ENCODE measurements at places on chromosomes 3 and 15.

GRCh38 chr3:156751461-156752025 lies 74.6 kb upstream of the LEKR1 start:
- DNase-seq, result no peak

DNA sequence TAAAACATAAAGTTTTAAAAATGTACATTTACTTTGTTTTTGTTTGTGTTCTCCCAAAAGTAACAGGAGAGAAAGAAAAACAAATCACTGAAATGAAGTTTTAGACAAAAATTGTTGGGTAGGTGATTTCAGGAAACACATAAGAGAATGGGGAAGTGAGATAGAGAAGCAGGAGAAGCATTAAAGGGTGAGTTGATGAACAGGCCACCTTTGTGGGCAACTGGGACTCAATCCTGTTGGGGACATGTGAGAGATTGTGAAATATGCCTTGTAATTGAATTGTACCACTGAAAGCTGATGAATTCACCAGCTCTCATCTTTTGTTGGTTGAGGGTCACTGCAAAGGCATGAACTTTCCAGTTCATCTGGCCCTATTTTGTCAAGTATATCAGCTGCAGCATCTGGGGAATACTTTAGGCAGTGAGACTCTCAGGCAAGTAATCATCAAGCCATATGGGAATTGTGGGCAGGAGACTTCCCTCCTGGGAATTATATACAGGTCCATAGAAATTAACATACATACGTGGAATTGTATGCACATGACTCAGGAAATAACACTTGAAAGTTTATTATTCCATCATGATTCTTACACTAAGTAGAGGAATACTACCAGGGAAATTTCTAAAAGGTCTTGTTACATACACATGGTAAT lies 181.0 kb downstream of the ZBBX start:
- no peak for DNase-seq

DNA sequence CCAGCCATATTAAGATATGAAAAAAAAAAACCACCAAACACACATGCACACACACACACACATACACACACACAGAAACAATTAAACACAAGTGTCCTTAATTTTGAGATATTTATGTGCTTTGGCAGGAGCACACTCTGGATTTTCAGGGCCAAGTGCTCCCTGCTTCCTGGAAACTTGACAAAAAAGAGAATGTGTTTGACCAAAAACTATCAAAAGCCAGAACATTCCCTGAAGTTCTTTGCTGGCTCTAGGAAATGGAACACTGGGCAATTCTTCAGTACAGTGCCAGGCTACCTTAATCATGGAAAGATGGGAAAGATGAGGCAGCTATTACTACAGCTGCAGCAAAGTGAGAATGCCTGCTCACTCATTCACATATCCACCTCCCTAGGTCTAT lies 44.6 kb downstream of the P3H2 start:
- DNase-seq, result no peak

DNA sequence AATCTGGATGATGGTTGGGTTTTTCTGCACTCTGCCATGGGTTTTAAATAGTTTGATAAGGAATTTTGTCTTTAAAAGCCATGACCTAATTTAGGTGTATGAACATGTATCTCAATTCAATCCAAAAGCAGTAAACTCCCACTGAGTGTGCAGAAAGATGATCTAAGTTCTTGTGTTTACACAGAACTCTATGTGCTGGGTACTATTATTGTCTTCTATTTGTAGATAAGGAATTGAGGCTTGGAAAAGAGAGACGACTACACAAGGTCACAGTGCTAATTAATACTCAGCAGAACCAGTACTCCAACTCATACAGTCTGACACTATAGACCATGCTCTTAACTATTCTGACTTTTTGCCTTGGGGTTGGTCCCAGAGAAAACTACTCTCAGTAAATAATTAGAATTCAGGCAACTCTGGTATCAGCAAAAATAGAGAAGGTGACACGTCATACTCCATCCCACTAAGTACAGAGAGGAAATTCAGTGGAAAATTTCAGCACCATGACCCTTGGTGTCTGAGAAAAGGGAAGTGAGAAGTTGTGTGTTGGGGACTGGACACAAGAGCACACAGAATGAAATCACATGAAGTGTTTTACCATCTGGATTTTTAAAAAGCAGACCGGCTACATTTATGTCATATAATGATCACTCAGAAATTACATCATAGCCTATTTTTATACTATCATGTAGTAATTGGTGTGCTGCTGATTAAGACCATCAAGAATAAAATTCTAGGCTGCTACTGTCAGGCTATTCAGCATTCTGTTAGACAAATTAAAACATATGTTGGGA lies 18.3 kb upstream of the MYH15 start:
- DNase-seq, result no peak

- no peak for DNase-seq
These were observed 47.8 kb downstream of the GPD1L start for GRCh38 chr3:32154205-32154579.

GRCh38 chr3:131353016-131353877 lies 28.3 kb upstream of the NUDT16 start:
- DNase-seq, result no peak

- no peak for DNase-seq
These were observed 142.4 kb downstream of the TCF12 start for GRCh38 chr15:57060799-57061198.

- no peak for DNase-seq
These were observed 12.2 kb upstream of the TMEM40 start for GRCh38 chr3:12771236-12771635.

GRCh38 chr15:58627701-58628100 lies 121.8 kb downstream of the ADAM10 start:
- DNase-seq, result no peak

- DNase-seq, result no peak
These were observed 3.6 kb upstream of the CHD2 start for GRCh38 chr15:92896561-92896960.

DNA sequence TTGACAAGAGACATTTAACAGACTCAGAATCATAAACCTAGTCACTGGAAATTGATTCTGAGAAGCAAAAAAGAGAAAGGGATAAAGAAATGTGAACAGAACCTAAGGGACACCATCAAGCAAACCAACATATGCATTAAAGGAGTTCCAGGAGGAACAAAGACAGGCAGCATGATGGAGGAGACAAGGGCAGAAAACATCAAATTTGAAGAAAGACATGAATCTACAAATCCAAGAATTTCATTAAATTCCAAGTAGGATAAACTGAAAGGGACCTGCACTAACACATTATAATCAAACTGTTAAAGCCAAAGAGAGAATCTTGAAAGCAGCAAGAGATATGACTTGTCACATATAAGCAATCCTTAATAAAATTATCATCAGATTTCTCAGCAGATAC lies 122.3 kb downstream of the STT3B start:
- no peak for DNase-seq

DNA sequence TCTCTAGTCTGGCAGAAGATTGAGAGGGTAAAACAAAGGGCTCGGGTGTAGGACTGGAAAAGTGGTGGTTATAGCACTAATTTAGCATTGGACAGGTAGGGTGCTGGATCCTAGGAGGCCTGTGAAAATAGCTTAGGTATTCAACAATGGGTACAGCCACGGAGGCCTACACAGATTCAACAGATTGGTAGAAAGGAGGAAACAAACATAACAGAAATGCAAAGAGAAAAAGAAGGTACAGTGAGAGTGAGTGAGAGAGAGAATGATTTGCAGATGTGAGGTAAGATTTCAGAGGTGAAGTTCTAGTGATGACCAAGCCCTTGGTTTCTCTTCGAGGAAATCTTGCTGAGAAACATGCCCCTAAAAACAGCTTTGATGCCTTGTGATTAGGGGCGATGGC lies 37.9 kb downstream of the ADIPOQ start:
- no peak for DNase-seq

GRCh38 chr3:38137615-38138348 lies 679 bp upstream of the MYD88 start:
- DNase-seq, result no peak

DNA sequence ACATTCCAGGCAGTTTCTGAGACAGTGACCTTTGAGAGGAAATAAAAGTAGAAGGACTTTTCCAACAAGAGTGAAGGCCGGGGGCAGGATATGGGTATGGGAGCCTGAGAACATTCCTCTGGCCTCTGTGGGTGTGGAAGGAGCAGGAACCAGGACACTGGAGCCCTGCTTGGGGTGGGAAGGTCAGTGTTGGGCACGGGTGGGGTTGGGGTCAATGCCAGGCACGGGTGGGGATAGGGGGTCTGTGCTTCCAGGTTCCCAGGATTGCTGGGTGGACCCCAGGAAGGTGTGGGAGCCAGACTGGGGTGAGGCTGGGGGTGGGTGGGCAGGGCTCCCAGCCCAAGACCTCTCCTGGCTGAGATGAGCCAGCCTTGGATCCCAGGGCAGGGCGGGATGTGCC lies 163.5 kb downstream of the NSMCE3 start:
- DNase-seq, result no peak

GRCh38 chr3:100400419-100400779 lies 490 bp downstream of the TOMM70 start:
- peak; percentile 8 for DNase-seq

DNA sequence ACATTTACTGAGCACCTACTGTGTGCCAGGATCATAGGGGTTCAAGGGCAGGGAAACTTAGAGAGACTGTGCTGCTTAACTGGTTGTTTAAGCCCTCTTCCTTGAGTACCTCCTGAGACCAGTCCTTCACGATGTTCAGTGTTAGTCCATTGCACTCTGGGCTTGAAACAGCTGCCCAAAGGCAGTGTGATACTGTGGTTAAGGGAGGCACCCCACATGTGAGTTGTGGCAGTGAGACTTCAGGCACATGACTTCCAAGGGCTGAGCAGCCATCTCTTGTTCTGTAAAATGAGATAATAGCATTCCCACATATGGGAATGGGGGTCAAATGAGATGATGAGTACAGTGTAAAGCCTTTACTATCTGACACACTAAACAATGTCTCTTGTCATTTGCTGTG lies 75.1 kb downstream of the LINGO1 start:
- DNase-seq, result no peak

GRCh38 chr3:148464246-148464645 lies 233.5 kb upstream of the AGTR1 start:
- DNase-seq, result no peak

Measured in stimulated activated CD8-positive, alpha-beta memory T cell treated with anti-CD3 and anti-CD28 coated beads, Interleukin-15, amount 100 ng/mL, for 4 hours (primary cell).